ENCODE measurements at places on chromosomes 5 and 9.

DNA sequence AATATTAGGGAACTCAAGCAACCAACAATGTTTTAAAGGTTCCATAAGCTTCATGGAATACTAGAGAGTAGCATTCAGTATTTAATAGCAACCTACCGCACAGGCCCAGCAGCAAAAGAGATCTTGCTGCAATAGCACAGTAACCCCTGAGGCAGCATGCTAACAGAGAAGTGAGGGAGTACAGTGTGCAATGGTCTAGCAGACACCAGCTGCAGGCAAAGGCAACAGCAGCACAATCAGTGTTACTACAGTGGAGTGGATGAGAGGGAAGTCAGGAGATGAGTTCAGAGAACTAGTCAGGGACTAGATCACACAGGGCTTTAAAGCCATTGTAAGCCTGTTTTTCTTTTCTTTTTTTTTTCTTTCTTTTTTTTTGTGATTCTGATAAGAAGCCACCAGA is 2.8 kb downstream of the TICAM2 start:
- peak; percentile 9 for DNase-seq

DNA sequence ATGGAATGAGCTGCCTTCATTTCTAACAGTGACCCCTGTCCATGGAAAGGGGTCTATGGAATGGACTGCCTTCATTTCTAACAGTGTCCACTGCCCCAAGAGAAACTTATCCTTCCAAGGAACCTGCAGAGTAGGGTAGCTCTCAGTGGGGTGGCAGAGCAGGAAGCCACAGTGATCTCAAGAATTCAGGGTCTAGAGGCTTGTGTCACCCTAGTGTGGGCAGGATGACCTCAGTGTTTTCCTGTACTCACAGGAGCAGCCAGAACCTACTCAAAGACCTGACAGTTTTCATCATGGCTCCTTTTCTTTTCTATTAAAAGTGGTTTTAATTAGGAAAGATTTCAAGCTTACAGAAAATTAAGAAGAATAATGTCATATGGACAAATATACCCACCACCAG is 27.5 kb downstream of the SEC61B start:
- DNase-seq, result no peak

- peak; percentile 39 for DNase-seq
These were observed 5.5 kb upstream of the GLIS3 start for GRCh38 chr9:4305065-4305985.

DNA sequence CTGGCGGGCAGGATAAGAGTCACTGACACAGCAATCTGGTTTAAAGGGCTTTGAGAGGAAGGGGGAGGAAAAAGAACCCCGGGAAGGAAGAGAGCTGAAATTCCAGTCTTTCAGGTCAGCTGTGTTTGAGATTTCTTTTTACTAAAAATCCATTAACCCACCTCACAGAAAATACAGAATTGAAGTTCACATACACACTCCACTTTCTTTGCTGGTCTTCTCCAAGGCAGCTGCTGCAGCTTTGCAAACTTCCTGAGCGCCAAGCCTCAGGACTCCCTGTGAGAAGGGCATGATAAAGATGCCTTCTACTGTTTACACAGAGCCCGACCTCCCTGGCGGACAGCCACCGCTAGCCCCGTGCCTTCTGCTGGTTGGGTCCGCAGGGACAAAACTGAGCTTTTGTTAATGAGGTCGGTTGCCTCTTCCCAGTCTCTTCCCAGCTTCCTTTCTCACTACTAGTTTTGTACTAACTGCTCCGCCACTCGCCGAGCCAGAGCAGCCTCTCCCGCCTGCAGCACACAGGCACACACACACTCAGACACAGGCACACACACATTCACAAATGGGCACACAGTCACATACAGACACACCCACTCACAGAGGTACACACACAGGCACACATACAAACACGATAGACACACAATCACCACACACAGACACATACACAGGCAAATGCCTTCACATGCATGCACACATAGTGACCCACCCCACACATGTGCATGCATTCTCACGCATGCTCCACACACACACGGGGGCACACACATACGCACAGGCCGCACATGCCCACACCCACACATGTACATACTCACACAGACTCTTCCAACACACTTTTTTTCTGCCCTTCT is at the start of gene FREM1:
Gene FREM1 (minus strand): TSS at position 468 of the 845 bp plus-strand sequence. CDS start 41,451 bp downstream, outside the sequence.
- peak; percentile 57 for DNase-seq

DNA sequence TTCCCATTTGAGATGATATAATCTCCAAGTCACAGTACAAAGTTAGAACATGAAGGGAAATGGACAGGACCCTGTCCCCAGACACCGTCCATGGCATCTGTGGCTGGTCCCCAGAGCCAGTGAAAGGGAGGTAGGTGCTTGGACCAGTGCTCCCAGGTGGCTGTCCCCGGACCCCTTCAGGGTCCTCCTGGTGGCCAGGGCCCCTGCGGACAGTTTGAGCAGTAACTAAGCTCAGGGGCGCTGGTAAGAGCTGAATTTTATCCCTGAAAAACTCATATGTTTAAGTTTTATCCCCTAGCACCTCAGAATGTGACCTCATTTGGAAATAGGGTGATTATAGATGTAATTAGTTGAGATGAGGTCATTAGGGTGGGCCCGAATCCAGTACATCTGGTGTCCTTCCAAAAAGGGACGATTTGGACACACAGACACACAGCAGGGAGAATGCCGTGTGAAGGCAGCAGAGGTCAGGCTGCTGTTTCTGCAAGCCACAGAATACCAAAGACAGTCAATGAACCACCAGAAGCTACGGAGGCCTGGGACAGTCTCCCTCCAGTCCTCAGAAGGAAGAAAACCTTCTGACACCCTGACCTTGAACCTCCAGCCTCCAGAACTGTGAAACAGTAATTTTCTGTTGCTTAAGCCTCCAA is 185.0 kb downstream of the ATPSCKMT start:
- no peak for DNase-seq

DNA sequence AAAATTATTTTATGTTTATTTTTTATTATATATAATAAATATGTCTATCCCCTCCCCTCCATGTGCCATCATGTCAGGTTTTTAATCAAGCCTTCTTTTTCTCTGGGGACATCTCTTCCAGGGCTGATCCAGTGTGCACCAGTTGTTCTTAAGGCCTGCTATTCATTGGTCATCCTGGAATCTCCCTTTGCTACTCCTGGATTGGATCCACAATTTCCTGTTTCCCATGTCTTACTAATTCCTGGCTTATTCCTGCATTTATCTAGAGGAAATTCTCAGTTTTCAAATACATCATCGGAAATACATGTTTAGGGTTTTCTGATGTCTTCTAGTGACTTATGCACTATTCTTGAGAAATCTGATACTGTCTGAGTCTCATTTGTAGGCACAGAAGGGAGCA is 56.8 kb downstream of the ANGPTL2 start:
- no peak for DNase-seq

DNA sequence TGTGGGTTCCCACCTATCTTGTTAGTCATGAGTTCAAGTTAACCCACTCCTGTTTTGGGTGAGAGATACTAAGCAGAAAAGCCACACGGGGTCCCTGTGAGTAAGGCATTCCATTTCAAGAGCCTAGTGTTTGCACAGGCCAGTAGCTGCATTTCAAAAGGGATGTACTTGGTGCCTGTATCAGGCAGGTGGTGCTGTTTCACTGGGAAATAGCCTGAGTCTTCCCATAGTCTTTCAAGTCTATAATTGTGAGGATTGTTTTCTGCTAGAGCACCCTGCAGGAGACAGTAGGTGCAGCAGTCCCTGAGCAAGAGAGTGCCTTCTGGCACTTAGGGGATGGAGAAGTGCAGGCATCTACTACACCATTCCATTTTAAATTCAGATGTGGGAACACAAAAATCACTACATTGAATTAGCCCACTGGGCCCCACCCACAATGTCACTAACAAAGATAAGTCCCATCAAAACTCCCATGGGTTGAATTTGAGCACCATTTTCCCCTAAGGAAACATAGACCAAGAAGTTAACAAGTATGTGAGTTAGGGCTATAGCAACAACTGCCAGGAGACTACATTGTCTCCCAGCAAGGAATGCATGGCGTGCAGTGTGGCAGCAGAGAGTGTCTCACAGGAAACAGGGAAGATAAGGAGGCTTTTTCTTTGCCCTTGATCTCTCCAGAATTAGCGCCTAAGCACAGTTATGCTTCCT is 263.2 kb downstream of the COX7C start:
- DNase-seq, result peak; percentile 42

DNA sequence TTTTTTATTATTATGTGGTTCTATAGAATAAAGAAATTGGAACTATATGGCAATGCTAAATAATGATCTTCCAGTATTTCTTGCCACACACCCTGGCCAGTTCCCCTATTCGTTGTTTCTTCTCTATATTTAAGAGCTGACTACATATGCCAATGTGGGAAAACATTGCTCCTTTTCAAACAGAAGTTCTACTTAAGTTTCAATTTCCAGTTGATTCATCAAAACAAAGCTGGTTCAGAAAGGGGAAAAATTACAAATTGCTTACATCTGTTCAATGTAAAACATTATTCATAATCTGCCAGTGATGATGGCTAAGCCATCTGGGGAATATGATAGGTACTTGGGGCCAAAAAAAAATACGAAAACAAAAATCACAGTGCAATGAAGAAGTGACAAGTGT is 76.9 kb downstream of the ST8SIA4 start:
- DNase-seq, result no peak

DNA sequence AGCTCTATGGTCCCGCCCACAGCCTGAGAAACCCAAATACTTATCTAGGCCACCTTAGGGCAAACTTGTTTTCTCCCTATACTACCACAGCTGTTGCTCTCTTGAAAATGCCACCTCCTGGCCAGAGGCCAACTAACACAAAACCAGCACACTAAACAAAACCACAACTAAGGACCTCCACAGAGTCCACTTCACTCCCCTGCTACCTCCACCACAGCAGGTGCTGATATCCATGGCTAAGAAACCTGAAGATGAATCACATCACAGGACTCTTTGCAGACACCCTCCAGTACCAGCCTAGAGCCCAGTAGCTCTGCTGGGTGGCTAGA is 108.4 kb downstream of the ALDH1A1 start:
- no peak for DNase-seq

- DNase-seq, result no peak
These were observed 223.8 kb downstream of the CEMIP2 start for GRCh38 chr9:71544464-71544863.

DNA sequence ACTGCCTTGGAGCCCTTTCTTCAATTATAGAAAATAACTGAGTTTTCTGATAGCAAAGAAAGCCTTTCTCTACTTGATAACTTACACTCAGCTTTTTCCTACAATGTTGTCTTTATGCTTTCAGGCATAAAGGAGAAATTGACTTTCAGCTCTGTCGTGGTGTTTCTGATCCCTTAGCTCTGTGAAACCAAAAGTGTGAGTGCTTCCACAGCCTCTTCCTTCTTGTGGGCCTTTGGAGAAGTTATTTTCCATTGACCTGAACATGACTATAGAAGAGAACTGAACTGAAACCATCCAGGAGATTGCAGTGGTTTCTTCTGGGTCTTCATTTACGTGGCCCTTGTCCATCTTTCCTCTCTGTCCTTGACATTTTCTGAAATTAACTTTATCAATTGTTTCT is 59.5 kb upstream of the EQTN start:
- DNase-seq, result peak; percentile 36

GRCh38 chr9:115194216-115194615 is 76.3 kb upstream of the TNC start:
- no peak for DNase-seq

GRCh38 chr5:83972236-83972635 is 251.6 kb upstream of the HAPLN1 start:
- DNase-seq, result no peak

- DNase-seq, result peak; percentile 67
These were observed 194.6 kb downstream of the OLFM1 start for GRCh38 chr9:135281791-135282737.

GRCh38 chr5:142548739-142549275 is 137.1 kb downstream of the FGF1 start:
- DNase-seq, result peak; percentile 86

Measured in large intestine (tissue), 12 donors.